ENCODE measurements at places on chromosomes 11 and 22. TPM values are rescaled to one million over a fixed set of nuclear protein-coding genes. Genes with fewer than 3 reads are reported as not detected.

Gene TH
- not detected for total RNA-seq

Gene CCDC85B
- 103 TPM for total RNA-seq

Gene FOLR3
- not detected for total RNA-seq

Gene CHRM1
- total RNA-seq, result not detected

Gene TMPRSS6
- total RNA-seq, result not detected

Gene CHRM4
- total RNA-seq, result not detected

Gene APOA4
- total RNA-seq, result not detected

Gene NXPE4
- total RNA-seq, result not detected

Gene CHORDC1
- total RNA-seq, result 55.4 TPM

DNA sequence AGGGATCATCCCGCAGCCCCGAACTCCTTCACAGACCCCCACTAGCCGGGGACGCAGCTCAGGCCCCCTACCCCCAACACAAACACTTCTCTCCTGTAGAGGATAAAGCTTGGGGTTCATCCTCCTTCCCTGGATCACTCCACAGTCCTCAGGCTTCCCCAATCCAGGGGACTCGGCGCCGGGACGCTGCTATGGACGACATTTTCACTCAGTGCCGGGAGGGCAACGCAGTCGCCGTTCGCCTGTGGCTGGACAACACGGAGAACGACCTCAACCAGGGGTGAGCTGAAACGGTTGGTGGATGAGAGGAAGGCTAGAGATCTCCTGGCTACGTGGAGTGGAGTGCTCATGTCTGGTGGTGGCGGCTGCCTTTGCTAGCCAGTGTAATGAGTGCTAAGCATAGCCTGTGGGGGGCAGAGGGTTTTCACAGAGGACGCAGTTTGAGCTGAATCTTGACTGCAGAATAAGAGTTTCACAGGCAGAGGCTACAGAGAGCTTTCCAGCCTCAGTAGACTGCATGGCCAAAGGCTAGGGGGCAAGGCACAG lies 580 bp downstream of the ILK start:
- H3K27ac ChIP-seq, result peak overlapping the region; percentile 83
- peaks cover 50% of the 10 kb centered on the region for H3K4me1 ChIP-seq
- peak; percentile 79 for DNase-seq

GRCh38 chr11:57047610-57048009 lies 58.9 kb downstream of the OR5AK2 start:
- H3K4me3 ChIP-seq, result no peak overlapping the region
- no peaks in the 10 kb centered on the region for H3K36me3 ChIP-seq
- H3K4me1 ChIP-seq, result no peaks in the 10 kb centered on the region

DNA sequence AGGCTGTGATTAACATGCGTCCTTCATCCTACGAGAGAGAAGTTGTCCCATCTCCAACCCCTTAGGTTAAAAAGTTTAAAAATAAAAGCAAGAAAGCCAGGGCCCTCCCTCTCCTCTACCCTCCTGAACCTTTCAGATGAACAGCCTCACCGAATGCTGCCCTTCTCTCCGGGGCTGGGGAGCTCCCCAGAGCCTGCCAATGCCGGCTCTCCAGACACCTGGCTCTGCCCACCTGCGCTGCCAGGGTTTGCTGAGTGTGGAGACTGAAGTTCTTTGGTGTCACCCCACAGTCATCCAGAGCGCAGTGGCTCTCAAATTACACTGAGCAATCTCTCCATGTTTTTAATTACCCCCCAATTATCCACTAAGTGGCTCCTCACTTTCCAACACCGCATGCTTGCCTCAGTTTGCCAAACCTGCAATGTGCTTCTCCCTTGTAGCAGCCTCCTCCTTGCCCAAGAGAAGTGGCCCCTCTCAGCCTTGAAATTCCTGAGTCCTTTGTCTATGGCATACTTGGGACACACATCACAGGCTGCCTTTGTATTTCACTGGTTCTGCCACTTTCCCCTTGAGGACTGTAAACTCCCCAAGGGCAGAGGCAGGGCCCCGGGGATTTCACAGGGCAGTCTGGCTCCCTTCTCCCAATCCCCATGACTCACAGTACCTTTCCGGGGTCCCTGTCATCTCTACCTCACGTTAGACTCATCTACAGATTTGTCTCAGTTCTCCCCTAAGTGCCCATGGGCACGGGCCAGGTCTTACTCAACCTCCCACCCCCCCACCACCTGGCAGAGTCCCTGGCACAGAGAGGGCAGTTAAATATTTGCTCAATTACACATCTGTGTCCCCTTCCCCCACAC lies 2.0 kb downstream of the MYH9 start:
- H3K4me1 ChIP-seq, result peaks cover 42% of the 10 kb centered on the region
- DNase-seq, result peak; percentile 30
- peak overlapping the region; percentile 88 for H3K27ac ChIP-seq
- peak overlapping the region; percentile 95 for H3K4me3 ChIP-seq
- no peaks in the 10 kb centered on the region for H3K27me3 ChIP-seq

GRCh38 chr11:110032957-110033570 lies 60.1 kb upstream of the ZC3H12C start:
- H3K4me3 ChIP-seq, result no peak overlapping the region
- DNase-seq, result no peak
- no peaks in the 10 kb centered on the region for H3K27me3 ChIP-seq
- no peak overlapping the region for H3K27ac ChIP-seq
- H3K4me1 ChIP-seq, result peaks cover 8% of the 10 kb centered on the region

- H3K4me1 ChIP-seq, result peaks cover 37% of the 10 kb centered on the region
- H3K36me3 ChIP-seq, result no peaks in the 10 kb centered on the region
- no peaks in the 10 kb centered on the region for H3K27me3 ChIP-seq
- peak overlapping the region; percentile 87 for H3K27ac ChIP-seq
These were observed 664 bp downstream of the DDB2 start for GRCh38 chr11:47215366-47215910.

GRCh38 chr11:103947546-103947919 lies 88.9 kb upstream of the DDI1 start:
- no peaks in the 10 kb centered on the region for H3K36me3 ChIP-seq
- no peaks in the 10 kb centered on the region for H3K27me3 ChIP-seq
- no peak overlapping the region for H3K27ac ChIP-seq
- peak; percentile 54 for DNase-seq

DNA sequence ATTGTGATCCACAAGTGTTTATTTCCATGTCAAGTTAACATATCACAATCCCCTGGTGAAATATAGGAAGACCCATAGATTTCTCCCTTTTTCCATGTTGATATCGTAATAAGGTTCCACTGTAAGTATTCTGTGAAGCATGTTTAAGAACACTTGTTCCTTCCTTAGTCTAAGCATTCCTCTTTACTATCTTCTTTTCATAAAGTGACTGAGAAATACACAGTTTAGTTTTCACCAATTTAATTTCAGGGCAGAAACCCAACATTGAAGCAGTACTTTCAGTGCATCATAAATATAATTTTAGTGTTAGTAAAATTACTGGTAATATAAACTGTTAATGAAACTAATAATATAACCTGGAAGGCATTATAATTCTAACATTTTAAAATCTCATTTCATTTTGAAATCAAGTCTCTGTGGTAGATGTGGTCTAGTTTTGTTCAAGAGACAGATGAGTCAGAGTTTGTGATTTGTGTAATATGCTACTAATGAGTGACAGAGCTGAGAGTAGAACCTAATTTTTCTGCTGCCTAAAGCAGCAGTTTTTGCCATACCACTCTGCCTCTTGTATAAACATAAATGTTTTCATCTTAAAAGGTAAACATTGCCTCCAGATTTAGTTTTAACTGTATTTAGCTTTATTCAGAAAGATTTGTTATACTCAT lies 79.4 kb downstream of the ATM start:
- peaks cover 4% of the 10 kb centered on the region for H3K36me3 ChIP-seq
- H3K4me1 ChIP-seq, result no peaks in the 10 kb centered on the region
- no peak overlapping the region for H3K4me3 ChIP-seq
- H3K27ac ChIP-seq, result no peak overlapping the region
- DNase-seq, result no peak

GRCh38 chr11:103326070-103326794 lies 217.0 kb downstream of the DYNC2H1 start:
- no peak overlapping the region for H3K27ac ChIP-seq
- DNase-seq, result peak; percentile 77
- no peaks in the 10 kb centered on the region for H3K27me3 ChIP-seq
- peaks cover 8% of the 10 kb centered on the region for H3K4me1 ChIP-seq

DNA sequence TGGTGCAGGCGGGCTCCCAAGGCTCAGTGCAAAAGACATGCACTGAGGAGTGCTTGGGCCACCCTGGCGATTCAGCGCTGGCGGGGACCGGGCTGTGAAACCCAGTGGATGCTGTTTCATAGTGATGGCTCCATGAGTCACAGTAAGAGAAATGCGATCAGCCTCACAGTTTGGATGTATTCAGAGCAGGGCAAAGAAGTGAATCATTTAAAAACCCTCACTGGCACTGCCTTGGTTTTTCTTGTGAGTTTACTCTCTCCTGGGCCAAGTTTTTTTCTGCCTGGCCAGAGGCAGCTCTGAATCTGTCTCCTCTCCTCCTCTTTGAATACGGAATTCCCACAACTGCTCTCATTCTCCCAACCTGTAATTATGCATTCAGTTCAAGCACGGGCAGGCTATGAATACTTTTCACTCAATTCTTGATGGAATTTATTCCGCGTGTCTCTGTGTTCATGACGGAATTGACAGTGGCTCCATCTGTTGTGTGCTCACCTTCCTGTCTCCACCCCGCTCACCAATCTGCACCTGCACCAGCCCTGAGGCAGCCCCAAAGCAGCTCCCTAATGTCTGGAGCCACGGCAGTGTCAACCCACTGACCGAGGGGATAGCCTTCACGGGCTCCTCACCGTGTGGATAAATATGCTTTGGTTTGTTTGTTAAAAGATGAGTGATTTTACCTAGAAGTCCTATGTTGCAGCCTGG lies 14.9 kb downstream of the ADAMTS8 start:
- H3K4me3 ChIP-seq, result no peak overlapping the region
- H3K27me3 ChIP-seq, result no peaks in the 10 kb centered on the region
- no peak for DNase-seq
- no peak overlapping the region for H3K27ac ChIP-seq
- H3K4me1 ChIP-seq, result no peaks in the 10 kb centered on the region

GRCh38 chr22:17905445-17905844 lies 118.9 kb downstream of the MICAL3 start:
- H3K4me3 ChIP-seq, result no peak overlapping the region
- no peak overlapping the region for H3K27ac ChIP-seq
- DNase-seq, result no peak
- H3K36me3 ChIP-seq, result peaks cover 2% of the 10 kb centered on the region

- peak overlapping the region; percentile 65 for H3K27ac ChIP-seq
- H3K4me3 ChIP-seq, result no peak overlapping the region
- no peaks in the 10 kb centered on the region for H3K27me3 ChIP-seq
- H3K36me3 ChIP-seq, result no peaks in the 10 kb centered on the region
These were observed 5.2 kb downstream of the FXYD2 start for GRCh38 chr11:117819096-117820040.

- H3K4me1 ChIP-seq, result no peaks in the 10 kb centered on the region
- H3K27me3 ChIP-seq, result no peaks in the 10 kb centered on the region
- no peaks in the 10 kb centered on the region for H3K36me3 ChIP-seq
These were observed 150.8 kb upstream of the ANO5 start for GRCh38 chr11:22042081-22042480.

DNA sequence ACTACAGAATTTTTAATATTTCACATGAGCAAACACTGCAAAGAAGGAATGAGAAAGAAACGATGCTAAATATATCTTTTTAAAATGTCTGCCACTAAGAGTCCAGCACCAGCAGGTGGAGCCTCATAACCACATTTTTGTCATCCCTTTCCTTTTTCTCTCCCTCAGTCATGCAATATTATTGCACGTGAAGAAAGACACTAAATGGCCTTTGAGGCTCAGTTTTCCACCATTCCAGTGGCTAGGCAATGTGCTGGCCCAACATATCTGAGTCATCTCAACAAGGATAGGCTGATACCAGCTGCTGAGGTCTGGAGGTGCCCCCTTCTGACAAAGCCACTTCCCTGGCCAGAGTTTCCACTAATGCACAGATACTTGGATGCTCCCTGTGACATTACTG lies 1.8 kb downstream of the ALKBH8 start:
- peaks cover 36% of the 10 kb centered on the region for H3K4me1 ChIP-seq
- no peak overlapping the region for H3K4me3 ChIP-seq
- H3K27ac ChIP-seq, result peak overlapping the region; percentile 82
- DNase-seq, result peak; percentile 69

DNA sequence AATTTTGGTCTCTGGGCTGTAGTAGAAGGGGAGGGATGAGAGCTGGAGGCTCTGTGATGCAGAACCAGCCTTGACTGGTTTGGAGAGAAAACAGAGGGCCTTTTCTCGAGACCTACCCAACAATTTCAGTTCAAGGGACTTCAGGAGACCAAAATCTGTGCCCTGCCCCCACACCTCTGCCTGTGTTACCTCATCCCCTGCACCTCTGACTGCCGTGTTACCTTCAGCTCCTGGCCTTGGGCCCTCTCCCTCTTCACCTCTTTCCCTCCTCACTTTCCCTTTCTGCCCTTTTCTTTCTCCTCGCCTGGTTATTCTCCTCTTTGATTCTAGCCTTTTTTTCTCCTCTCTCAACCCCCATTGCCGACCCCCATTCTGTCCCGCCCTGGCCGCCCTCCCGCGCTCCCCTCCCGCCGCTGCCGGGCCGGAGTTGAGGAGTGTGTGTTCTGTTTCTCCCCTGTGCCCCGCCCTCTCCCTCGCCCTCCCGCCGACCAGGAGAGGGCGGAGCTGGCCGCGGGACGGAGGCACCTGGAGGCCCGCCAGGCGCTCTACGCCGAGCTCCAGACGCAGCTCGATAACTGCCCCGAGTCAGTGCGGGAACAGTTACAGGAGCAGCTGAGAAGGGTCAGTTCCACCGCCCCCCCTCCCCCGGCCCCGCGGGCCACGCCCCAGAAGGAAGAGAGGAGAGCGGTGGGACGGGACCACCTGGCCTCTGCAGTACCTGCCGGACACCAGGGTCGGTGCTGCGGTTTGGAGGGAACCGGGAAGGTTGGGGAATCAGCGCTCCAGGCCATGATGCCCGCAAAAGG lies 27.2 kb downstream of the PHLDB1 start:
- no peak overlapping the region for H3K27ac ChIP-seq
- DNase-seq, result no peak
- H3K27me3 ChIP-seq, result no peaks in the 10 kb centered on the region
- no peak overlapping the region for H3K4me3 ChIP-seq

DNA sequence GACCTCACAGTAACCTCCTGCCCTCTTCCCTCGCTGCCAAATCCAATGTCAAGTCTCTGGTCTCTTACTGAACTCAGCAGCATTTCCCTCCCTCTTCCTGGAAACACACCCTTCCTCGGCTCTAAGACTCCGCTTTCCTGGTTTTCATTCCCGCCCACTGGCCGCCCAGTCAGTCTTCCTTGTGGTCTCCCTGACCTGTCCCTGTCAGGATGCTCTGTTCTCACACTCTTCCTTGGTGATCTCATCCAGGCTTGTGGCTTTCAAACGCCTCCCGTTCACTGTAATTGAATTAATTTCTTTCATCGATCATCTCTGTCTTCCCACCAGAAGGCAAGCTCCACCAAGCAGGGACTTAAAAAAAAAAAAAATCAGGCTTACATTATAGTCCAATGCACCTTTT lies 33.5 kb downstream of the MYO18B start:
- H3K27ac ChIP-seq, result no peak overlapping the region
- no peaks in the 10 kb centered on the region for H3K36me3 ChIP-seq
- DNase-seq, result no peak
- no peak overlapping the region for H3K4me3 ChIP-seq
- H3K27me3 ChIP-seq, result no peaks in the 10 kb centered on the region
- H3K4me1 ChIP-seq, result no peaks in the 10 kb centered on the region

- no peaks in the 10 kb centered on the region for H3K4me1 ChIP-seq
- H3K27me3 ChIP-seq, result peaks cover 12% of the 10 kb centered on the region
- no peaks in the 10 kb centered on the region for H3K36me3 ChIP-seq
These were observed 1.3 kb downstream of the CDHR5 start for GRCh38 chr11:623349-623869.

Data from endothelial cell of umbilical vein (primary cell).